ENCODE measurements at places on chromosomes 2 and 18. TPM values are rescaled to one million over a fixed set of nuclear protein-coding genes. Genes with fewer than 3 reads are reported as not detected.

PLCD4 gene
- total RNA-seq = 0.18 TPM

ASTL gene
- total RNA-seq = 2.5 TPM

DNA sequence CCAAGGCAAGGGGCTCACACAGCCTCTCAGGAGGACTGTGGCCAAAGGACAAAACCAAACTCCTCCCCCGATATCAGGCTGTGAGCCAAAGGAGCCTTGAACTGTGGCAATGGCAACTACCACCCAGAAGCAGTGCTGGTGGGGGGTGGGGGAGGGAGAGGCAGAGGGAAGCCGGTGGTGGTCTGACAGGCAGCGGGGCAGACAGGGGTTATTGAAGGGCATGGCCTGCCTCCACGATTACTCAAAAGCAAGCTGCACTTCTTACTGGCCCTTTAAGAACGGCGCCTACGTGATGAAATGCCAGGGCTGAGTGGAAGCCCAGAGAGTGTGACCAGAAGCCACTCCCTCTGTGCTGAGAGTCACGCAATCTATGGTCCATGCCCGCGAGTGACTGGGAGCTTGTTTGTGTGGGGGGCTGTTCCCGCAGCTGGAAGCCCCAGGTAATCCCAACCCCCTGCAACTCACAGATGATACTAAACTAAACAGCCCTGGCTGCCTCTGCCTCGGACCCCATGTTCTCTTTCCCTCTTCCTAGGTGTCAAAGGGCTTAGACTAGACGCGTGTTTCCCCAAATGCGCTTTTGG, 128.2 kb upstream of the CXCR4 start:
- peaks cover 21% of the 10 kb centered on the region for H3K4me1 ChIP-seq
- no peak overlapping the region for H3K4me3 ChIP-seq
- H3K27me3 ChIP-seq = no peaks in the 10 kb centered on the region
- DNase-seq = peak; percentile 25
- no peak overlapping the region for H3K27ac ChIP-seq

DNA sequence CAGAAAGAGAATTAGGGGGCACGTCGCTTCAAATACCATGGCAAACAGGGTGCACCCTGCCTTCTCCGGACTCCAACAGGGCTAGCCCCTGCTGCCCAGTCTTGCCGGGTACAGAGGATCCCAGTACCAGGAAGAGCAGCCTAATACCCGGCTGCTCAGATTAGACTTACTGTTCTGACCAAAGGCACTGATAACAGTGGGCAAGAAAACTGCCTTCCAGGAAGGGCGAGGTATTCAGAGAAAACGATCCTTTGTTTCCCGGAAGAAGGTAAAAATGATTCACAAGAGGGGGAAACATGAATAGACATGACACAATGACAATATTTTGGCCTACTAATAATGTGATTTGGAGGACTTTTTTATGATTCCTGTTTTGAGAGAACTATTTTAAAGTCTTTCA, 99.9 kb downstream of the SS18 start:
- no peaks in the 10 kb centered on the region for H3K36me3 ChIP-seq
- no peak for DNase-seq
- H3K4me1 ChIP-seq = no peaks in the 10 kb centered on the region
- H3K27me3 ChIP-seq = peaks cover 2% of the 10 kb centered on the region

DNA sequence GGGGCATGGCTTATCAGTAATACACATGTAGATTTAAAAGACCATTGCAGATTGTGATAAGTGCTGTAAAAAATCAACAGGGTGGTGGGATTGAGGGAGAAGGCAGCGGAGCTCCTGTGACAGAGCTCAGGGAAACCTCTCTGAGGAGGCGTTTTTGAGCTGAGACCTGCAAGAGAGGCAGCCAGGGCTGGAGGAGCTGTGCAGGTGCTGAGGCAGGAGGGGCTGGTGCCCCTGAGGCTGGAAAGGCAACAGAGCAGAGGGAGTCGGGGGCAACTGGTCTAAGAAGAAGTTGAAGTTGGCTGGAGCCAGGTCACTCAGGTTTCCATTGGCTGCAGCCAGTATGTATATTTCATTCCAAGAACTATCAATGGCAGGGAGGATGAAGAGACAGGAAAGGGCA, 47.6 kb downstream of the KLHL29 start:
- H3K27ac ChIP-seq = no peak overlapping the region
- H3K4me1 ChIP-seq = peaks cover 14% of the 10 kb centered on the region
- no peak for DNase-seq

DNA sequence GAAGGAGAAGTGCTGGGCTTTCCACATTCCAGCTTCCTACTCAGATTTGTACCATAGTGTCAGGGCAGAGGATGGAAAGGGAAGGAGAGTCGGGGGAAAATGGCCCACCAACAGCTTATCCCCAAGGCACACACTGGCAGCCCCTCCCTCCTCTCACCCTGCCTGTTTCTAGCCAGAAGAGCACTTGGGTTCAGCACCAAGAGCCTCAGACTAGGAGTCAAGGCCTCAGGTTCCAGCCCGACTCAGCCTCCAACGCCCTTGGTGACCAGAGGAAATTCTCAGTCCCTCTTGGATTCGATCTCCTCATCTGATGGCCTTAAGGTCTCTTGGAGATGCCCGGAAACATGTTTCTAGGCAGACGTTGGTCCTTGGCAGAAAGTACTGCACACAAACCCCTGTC, 53.9 kb downstream of the TNS1 start:
- no peaks in the 10 kb centered on the region for H3K4me1 ChIP-seq
- H3K4me3 ChIP-seq = no peak overlapping the region
- peaks cover 10% of the 10 kb centered on the region for H3K27me3 ChIP-seq

DNA sequence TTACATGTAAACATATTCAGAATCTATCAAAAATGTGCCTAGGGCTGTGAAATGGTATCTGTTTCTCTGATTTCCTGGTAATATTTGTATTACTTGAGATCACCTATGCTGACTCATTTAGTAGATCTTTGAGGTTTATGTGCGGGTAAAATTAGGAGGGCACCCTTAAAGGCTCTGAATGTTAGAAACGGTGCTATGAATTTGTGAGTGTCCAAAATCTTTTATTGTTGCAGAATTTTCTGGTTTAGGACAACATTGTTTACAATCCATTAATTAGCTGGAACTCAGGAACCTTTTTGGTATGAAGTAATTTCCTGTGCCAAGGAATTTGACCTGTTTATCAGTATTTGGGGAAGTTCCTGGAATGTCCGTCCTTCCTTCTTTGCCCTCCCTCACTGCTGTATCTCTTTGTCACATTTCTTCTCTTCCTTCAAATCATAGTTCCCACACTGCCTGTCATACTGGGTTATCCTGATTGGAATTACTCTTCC, 130.5 kb downstream of the TANC1 start:
- no peaks in the 10 kb centered on the region for H3K36me3 ChIP-seq
- no peak for DNase-seq
- H3K4me1 ChIP-seq = peaks cover 13% of the 10 kb centered on the region
- H3K4me3 ChIP-seq = no peak overlapping the region
- no peaks in the 10 kb centered on the region for H3K27me3 ChIP-seq

DNA sequence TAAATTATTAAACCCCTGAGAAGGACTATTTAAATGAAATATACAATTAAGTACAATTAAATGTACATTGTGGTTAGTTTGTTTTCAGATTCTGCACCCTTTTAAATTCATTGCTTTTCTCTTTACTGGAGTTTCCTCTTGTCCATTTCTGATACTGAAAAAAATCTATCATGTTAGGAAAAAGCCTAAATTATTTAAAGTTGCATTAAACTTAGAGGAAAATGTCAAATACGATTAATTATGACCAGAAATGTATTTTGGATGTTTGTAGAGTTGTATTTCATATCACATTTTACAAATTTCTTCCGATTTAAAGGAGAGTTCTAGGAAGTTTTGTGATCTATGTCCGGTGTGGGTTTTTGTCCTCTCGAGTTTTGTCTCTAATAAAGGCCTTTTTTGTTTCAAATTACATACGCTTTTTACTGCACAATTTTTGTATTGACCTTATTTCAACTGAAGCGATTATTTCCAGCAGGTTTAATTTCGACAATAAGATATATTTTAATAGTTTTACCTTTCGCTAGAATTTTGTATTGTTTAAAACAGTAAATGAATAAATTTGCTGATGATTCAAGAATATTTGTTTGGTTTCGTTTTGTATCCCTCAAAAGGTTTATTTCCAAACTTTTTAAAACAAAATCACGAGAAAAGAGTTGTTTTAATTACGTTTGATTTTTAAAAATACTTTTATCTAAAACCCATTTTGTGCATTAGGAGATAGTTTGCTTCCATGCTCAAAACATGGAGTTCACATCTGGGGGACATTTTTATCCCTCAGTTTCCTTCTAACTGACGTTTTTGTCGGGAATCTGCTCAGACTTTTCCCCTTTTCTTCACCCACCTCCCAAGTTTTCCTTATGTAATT, 3.3 kb upstream of the SATB2 start:
- peaks cover 25% of the 10 kb centered on the region for H3K4me1 ChIP-seq
- H3K27me3 ChIP-seq = peaks cover 46% of the 10 kb centered on the region
- no peak overlapping the region for H3K4me3 ChIP-seq
- H3K36me3 ChIP-seq = no peaks in the 10 kb centered on the region
